ENCODE measurements at places on chromosomes 16 and 17.

- no peak for DNase-seq
Measured at GRCh38 chr16:85527042-85527766, 85.9 kb upstream of the GSE1 start.

DNA sequence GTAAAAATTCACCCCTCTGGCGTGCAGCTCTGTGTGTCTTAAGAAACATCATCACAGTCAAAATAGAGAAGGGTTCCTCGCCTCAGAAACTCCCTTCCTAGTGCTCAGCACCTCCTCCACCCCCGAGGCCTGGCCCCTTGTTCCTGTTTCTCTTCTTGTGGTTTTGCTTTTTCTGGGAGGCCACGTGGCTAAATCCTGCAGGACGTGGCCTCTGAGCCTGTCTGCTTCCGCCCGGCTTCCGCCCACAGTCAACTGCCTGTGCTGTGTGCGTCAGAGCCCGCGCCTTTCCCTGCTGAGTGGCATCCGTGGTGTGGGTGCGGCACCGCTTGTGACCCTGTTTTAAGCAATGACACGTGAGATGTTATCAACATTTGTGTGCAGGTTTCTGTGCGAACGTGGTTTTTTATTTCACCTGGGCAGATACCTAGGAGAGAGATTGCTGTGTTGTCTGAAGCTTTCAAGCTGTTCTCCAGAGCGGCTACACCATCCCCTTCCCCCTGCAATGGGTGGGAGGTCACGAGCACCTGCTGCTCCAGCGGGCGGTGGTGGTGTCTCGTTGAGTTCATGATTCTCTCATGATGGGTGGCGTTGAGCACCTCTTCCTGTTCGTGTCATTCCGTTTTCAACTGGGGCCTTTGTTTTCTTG is 21.7 kb downstream of the ACSF3 start:
- peak; percentile 83 for DNase-seq

DNA sequence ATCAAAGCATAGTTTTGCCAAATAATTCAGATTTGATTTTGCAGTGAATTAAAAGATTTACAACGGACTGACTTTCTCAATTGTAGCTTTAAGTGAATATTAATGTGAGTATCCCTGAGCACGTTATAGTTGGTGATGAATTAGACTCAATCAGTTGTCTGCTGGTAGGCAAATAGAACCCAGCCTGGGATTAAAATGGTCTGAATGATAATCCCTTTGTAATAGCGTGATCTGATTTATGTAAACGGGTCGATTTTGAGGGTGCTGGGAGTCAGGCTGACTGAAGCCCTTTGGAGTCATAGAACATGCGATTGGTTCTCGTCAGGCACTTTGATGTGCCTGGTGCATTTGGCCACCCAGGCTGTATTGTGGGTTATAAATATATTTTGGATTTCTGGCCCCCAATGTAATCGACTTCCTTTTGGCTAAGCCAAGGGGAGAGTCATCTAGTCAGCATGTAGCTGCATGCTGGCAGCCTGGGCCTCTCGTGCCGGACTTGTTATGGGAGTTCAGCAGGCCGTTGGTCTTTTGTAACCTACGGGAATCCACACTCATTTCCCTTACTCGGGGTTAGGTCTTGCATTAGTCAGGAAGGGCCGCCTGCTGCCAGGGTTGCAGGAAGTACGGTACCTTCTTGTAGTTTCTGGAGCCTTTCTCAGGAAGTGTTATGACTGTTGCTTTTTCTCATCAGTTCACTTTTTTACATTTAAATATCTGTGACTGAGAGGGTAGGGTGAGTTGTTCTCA is 5.4 kb downstream of the PGS1 start:
- peak; percentile 80 for DNase-seq

DNA sequence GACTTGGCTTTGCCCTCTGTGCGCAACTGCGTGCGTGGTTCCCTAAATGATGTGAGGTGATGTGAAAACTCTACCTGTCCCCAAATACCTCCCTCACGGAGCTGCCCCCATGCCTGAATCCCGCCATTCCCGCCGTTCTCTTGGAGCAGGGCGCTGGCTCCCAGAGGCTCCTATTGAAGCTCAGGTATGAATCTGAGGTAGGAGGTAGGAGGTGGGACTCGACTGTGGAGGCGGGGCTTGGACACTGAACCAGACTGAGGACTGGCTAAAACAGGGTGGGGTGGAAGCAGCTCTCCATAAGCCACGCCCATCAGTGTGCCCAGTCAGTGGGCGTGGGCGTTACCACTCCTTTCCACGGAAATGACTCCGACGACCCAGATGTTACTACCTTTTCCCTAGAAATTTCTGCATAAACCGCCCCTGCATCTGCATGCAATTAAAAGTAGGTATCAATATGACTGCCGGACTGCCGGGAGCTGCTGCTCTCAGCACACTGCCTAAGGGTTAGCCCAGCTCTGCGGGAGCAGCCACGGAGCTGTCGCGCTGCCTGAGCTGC is 41.0 kb downstream of the FOXL1 start:
- DNase-seq, result no peak

- peak; percentile 32 for DNase-seq
Measured at GRCh38 chr17:27808628-27809027, 8.3 kb upstream of the NOS2 start.

GRCh38 chr16:78796221-78796866 is 696.9 kb downstream of the WWOX start:
- DNase-seq, result no peak

DNA sequence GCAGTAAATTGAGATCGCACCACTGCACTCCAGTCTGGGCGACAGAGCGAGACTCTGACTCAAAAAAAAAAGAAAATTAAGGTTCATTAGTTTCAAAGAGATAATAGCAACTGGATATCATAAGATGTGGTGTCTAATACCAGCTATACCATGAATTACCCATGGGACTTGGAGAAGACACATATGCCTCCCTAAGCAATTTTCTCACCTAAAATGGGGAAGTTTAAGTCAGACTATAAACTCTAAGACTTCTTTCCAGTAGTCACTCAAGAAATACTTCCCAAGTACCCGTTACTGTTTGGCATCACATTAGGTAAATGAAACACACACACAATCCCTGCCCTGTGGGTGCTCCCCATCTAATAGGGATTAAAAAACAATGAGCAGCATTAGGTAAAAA is 22.6 kb downstream of the SMURF2 start:
- no peak for DNase-seq

GRCh38 chr16:26983426-26983825 is 83.3 kb upstream of the C16orf82 start:
- no peak for DNase-seq

GRCh38 chr17:80164185-80164584 is 5.6 kb upstream of the CARD14 start:
- DNase-seq, result no peak

DNA sequence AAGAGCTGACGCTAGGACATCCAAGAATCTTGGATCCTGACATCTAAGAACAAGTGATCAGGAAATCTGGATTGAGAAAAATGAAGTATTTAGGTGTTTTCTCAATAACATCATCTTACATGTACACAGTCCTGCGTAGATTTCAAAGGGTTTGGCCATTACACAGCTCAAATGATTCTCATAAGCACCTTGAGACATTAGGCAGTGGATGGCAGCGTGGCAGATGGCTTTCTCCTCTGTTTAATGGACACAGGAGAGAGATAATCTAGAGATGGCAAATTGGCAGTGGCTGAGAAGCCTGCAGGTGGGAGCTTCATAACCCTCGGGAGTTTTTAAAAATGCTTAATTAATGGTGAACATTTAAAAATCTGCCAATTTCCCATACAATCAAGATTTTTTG is 137.5 kb downstream of the ZFHX3 start:
- no peak for DNase-seq

GRCh38 chr17:8412089-8412488 is 14.5 kb upstream of the RNF222 start:
- DNase-seq, result no peak

- DNase-seq, result no peak
Measured at GRCh38 chr17:66165537-66166123, 26.3 kb downstream of the CEP112 start.

GRCh38 chr16:67346341-67346740 is 19.7 kb downstream of the LRRC36 start:
- no peak for DNase-seq

GRCh38 chr17:63675607-63676546 is 24.0 kb downstream of the LIMD2 start:
- DNase-seq, result no peak

- DNase-seq, result no peak
Measured at GRCh38 chr17:40910441-40910841, 25.4 kb upstream of the KRT20 start.

DNA sequence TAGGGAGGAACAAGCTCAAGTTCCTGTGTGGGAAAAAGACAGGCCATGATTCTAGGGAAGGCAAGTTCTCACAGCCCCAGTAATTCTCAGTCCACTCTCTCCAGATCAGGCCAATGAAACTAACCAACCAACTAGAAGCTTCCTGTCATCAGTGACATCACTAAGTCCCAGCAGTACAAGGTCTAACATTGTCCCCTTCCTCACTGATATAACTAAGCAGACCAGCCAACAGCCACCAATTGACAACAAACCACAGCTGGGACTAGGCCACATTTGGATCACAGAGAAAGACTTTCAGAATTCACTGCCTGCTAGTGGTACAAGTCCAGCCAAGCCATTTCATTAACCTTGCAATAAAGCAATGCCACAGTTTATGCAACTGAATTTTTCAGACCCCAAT is 94.0 kb downstream of the CACNG1 start:
- no peak for DNase-seq

GRCh38 chr16:71218306-71218963 is 12.1 kb downstream of the HYDIN start:
- DNase-seq, result no peak

GRCh38 chr16:52499060-52499440 is 47.9 kb downstream of the TOX3 start:
- no peak for DNase-seq

DNA sequence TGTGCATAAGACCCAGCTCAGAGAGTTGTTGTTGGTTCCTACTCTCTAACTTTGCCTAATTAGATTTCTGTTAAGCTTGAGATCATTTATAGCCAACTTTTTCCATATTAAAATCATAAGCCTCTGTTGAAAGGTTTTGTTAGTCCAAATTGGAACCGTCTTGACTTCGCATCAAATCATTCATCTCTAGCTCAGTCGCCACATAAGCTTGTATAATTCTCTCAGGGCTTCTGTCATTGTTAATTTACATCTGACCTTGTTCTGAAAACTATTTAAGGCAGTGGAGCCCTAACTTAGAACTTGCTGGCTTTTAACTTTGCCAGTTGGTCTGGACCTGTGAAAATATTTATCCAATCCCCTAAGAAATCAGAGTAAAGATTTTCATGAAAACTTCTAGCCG is 107.2 kb downstream of the PITPNC1 start:
- no peak for DNase-seq

DNA sequence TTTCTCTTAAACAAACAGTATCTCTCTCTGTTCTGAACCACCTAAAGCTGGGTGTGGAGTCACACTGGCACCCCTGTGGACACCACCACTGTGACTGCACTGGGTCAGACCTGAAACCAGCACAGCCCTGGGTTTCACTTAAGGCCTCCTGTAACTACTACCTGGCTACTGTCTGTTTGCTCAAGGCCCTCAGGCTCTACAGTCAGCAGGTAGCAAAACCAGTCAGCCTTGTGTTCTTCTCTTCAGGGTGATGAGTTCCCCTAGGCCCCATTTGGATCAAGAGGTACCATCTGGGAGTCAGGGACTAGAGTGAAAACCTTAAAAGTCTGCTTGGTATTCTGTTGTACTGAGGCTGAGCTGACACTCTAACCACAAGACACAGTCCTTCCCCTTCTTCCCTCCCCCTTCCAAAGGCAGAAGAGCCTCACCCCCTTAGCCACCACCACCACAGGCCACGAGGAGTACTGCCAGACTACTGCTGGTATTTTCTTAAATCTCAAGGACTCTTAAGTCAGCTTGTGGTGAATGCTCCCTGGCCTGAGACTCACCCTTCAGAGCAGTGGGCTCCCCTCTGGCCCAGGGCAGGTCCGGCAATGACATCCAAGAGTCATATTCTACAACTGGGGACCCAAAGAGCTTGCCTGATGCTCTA is 153.2 kb upstream of the MON1B start:
- DNase-seq, result no peak

DNA sequence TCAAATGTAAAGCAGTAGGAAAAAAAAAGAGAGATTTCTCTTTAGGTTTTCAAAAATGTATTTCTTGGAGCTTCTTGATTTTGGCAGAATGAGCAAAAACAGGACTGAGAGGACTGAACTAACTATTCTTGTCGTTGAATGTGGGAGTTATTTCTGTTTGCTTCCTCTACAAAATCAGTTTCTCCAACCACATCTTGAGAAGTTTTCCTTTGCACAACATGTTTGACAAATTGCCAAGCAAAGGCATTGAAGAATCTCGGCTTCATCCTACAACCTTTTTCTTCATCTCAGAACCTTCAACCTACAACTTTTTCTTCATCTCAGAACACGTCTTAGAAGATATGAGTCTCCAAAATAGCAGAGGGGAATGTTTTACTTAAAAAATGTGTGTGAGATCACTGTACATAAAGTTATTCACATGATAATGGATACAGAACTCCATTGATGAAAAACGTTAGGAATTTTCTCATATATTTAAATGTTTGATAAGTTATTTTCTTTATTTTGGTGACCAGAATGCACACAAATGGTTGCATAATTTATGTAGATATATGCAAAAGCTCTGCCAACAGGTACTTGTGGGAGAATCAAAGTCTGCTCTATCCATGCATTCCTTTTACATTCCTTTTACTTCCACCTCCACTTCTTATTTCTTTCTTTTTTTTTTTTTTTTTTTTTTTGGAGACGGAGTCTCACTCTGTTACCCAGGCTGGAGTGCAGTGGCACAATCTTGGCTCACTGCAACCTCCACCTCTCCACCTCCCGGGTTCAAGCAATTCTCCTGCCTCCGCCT is 370.0 kb downstream of the KCNJ2 start:
- no peak for DNase-seq

- peak; percentile 51 for DNase-seq
Measured at GRCh38 chr17:81412490-81413093, 17.3 kb downstream of the BAHCC1 start.

DNA sequence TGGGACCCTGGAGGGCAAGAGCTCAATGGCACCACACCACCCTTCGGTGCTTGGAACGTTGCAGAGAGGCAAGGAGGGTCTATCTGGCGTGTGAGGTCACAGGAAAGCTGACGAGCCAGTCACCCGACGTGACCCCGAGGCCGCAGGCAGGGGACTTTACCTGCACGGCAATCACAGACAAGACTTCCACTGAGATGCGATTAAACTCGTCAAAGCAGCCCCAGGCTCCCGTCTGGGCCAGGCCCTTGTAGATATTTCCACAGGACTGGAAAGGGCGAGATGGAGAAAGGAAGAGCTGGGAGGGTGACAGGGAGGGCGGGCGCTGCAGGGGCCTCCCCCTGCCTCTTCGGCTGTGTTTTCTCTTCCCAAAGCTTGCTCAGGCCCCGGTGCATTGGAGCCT is 78.3 kb downstream of the DNAH17 start:
- DNase-seq, result no peak

DNA sequence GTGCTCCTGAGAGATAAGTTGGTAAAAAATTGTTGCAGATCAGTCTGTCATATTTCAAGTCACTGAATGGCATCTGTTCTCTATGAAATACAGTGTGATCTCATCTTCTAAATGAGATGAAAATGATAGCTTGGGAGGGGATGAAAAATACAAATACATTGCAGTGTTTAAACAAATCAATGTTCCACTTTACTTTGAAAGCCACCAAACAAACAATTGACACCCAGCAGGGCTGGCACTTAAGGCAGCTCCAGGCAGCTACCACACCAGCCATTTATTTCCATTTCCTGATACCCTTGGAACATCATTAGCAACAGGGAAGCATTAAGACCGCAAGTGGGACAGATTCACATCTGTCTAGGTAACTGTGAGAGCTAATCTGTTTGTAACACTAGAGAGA is 827.6 kb upstream of the KIF2B start:
- DNase-seq, result no peak
